ENCODE measurements at places on chromosomes 3 and 15.

GRCh38 chr3:152496716-152497115 lies 228.0 kb downstream of the MBNL1 start:
- DNase-seq = no peak

DNA sequence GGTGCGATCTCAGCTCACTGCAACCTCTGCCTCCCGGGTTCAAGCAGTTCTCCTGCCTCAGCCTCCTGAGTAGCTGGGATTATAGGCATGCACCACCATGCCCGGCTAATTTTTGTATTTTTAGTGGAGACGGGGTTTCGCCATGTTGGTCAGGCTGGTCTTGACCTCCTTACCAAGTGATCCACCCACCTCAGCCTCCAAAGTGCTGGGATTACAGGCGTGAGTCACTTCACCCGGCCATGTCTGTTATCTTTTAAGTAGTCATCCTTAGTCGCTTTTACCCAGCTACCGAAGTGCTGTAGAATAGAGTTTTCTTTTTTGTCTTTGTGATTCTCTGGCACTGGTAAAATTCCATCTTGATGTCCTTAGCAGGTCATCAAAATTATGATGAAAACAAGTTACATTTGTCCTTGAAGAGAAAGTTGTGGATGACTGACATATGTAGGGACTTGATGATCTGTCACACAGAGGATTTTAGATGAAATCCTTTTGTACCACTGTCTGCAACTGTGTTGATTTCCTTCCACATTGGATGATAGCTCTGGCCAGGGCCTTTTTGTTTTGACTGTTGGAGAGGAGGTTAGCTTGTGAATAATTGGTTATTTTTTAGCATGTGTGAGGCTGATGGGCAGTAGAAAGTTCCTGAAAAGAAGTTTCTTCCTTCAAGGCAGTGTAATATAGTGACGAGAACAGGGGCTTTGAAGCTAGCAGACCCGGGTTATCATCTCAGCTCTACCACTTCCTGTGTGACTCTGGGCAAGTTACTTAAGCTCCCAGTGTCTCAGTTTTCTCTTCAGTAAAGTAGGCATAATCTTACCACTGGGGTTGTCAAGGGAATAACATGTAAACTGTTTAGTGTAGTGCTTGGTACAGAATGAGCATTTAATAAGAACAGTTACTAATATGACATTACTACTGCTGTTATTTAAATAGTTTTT lies 18.8 kb downstream of the ATG7 start:
- no peak for DNase-seq

GRCh38 chr15:70406617-70407335 lies 309.1 kb upstream of the TLE3 start:
- DNase-seq = no peak

DNA sequence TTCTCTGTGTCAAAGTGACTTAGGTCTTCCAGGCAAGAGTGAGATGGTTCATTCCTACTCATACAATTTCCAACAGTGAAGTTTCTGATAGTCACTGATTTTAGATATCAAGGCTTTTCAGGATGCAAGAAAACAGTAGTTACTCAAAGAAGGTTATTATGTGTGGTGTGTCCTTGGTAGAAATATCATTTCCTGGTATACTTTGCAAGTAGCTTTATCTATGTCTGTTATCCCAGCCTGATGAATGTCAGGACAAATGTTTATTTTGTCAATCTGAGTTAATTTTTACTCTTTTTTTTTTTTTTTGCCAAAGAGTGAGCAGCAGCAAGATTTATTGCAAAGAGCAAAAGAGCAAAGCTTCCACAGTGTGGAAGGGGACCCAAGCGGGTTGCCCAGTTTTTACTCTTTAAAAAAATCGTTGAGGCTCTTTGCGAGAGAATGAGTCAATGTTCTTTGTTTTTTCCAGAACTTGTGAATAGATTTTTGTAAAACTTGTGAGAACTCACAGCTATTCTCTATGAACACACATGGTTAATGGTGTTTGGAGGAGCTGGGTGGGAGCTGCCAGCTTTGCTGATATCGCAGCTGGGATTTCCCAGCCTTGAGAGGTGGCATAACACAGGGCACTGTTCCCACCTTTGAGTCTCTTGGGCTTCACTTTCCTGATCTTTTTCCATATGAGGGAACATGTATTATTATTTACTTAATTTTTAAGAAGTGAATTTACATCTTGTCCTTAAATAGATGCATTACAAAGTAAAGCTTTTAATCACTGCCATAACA lies 51.9 kb downstream of the SV2B start:
- DNase-seq = no peak

DNA sequence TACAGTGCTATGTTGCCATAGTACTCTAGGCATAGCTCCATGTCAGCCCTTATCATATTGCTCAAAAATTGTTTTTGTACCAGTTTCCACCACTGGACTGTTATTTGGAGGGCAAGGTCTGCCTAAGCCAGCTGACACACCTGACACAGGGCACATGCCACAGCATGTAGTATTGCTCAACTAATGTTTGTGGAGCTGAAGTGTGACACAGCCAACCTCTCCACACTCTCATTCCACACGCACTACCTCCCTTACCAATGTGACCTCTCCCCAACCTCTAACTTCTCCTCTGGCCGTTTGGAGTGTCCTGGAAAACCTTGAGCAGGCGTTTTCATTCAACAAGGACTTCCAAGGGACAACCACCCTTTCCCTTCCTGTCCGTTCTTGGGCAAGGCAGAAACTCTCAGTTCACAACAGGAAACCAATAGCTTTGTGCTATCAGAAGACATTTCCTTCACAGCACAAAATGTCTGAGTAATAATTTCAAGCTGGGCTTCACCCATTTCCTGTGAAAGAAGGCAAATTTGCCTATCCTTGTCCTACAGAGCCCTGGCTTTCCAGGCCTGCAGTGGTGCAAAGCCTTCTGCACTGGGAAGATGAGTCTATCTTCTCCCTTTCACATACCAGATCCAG lies 38.4 kb downstream of the TLNRD1 start:
- no peak for DNase-seq

- DNase-seq = no peak
Observed at GRCh38 chr15:45678459-45679178, 43.8 kb downstream of the SQOR start.

GRCh38 chr3:41199866-41200668 lies 762 bp downstream of the CTNNB1 start:
- DNase-seq = no peak

- no peak for DNase-seq
Observed at GRCh38 chr3:25557694-25558093, 107.0 kb downstream of the TOP2B start.

DNA sequence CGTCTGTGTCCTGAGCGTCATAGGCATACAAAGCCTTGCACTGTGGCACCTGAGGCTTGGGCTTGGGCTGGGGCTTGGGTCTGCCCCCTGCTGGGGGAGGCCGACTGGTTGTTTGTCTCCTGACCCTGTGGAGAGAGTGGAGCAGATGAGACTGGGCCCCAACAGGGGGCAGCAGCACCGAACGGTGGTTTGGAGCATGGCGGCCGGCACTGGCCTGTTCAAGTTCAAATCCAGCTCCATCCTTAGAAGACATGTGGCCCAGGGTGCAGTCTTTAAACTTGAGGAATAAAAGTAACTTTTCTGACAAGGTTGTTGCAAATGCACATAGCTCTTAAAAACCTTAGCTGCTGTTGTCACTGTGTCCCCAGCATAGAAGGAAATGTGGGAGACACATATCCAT lies 33.3 kb downstream of the CCNB2 start:
- no peak for DNase-seq

DNA sequence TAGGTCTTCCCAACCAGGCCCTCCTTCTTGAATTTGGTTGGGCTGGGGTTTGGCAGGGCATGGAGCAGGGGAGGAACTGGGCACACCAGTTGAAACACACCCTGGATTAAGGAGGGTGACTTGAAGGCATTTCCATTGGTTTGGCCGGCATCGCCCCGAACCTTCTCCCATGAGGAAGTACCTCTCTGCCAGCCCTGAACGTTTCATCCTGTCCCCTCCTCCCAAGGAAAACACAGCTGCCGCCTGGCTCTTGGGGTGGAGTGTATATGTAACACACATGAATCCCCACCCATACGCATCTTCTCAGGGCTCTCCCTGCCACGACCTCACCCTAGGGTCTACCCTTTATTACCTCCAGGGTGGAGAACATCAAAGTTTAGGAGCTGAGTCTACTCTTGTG lies 14.6 kb downstream of the UBAP1L start:
- no peak for DNase-seq

DNA sequence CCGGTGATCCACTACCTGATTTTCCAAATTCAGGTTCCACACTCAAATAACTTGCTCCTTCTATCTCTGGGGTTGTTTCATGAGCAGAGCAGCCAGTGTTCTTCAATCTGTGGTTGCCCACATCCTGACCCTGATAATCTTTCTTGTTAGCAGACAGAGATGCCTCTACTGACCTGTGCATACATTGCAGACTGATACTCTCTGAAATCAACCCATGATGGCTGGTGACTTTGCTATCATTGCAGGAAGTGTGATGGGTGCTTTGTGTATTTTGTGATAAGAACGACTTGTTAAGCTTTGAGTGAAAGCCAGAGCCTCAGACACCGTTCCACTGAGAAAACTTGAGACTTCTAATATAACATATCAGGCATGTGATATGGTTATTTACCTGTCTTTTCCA lies 39.9 kb downstream of the GATM start:
- DNase-seq = no peak

DNA sequence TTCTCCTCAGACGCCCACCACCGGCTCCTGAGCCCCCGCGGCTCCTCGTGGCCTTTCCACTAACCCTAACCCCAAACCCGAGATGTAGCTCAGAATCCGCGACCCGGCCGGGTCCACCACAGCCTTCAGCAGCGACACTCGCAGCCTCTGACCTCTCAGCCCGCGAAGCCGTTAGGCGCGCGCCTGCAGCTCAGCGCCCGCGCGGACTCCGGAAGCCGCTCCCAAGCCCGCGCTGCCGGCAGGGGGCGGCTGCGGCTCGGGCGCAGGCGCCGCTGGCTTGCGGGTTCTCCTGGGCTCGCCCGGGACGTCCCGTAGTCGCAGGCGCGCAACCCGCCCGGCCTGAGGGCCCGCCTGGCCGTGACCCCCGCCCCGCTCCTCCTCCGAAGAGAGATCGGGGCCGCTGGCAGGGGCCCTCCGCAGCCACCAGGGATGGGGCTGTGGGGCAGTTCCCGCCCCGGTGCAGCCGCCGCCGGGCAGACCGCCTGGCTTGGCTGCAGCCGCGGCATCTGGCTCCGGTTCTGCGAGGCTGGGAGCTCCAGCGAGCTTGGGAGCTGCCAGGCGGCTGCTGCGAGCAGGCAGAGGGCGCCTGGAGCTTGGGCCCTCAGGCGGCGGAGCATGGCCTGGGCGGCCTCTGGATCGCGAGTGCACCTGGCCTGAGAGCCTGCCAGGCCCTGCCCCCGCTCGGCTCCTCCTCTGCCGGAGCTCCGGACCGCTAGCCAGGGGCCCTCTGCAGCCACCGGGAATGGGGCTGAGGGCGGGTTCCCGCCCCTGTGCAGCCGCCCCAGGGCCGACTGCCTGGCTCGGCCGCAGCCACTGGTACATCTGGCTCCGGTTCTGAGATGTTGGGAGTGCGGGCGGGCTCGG lies 120.7 kb downstream of the LMLN start:
- peak; percentile 75 for DNase-seq

- DNase-seq = no peak
Observed at GRCh38 chr3:57012847-57013246, 47.6 kb upstream of the SPATA12 start.

GRCh38 chr3:82386647-82387046 lies 625.2 kb upstream of the GBE1 start:
- DNase-seq = no peak

DNA sequence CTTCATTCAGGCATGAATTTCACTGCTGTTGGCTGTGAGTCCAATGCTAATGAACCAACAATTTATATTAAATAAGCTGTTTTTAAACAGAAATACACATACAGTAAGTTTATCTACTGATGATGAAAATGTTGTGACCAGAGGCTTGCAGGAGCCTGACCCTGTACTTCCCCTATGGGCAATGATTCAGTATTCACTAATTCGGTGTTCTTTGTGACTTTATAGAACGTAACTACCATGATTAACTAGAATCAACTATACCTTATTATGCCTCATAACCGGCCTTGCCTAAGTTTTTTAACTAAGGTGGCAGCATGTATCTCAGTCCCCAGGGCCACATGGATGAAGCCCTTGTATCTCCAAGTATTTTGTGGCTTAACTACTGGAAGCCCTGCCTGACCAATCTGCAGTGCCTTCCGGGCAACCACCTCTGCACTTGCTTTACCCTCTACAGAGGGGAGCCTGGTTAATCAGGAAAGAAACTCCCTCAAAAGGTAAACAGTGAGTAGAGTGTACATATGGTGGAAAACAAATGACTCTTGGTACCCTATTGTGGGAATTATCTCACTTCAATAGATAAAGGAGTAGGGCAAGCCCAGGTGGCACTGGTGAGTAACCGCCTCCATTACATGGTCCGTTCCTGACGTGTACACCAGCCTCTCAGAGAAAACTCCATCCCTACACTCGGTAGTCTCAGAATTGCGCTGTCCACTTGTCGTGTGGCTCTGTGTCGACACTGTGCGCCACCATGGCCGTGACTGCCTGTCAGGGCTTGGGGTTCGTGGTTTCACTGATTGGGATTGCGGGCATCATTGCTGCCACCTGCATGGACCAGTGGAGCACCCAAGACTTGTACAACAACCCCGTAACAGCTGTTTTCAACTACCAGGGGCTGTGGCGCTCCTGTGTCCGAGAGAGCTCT lies 11.6 kb upstream of the CLDN18 start:
- no peak for DNase-seq

- peak; percentile 33 for DNase-seq
Observed at GRCh38 chr15:29681946-29682345, 140.3 kb downstream of the TJP1 start.

DNA sequence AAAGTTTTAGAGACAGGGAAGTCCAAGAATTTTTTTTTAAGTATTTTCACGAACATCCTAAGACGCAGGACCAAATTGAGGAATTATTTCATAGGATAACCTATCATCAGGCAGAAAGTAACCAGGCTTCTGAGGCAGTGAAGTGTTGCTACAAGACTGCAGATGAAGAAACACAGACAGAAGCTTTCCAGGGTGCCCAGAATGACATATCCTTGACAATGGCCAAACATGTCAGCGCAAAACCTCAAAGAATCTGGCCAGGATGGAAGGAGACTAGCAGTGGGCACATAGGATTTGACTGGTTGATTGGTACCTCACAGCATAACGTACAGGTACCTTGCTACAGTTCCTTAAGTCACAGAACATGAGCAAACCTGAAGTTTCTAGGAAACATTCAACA lies 7.5 kb downstream of the ADAMTS9 start:
- no peak for DNase-seq

DNA sequence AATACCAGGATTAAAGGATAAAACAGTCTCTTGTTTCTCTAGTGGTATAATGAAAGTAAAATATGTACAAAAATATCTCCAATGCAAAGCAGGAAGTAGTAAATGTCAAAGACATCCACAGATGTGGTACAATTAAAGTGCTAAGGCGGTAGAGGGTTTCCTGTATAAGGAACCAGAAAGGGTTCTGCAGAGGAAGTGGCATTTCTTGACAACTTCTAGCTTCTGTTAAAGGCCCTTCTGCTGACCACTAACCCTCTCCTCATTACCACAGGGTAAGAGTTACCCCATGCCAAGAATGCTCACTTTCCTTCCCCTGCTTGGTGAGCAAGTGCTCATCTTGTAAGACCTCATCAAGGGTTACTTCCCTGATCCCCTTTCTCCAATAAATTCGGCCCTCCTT lies 883.6 kb upstream of the NR2F2 start:
- no peak for DNase-seq

Measured in coronary artery (tissue), 2 donors.